Daoy (cell line): ENCODE measurements at places on chromosomes 1 and 21. TPM values are rescaled to one million over a fixed set of nuclear protein-coding genes. Genes with fewer than 3 reads are reported as not detected.

GRCh38 chr1:201183209-201183608 lies 7.4 kb upstream of the IGFN1 start:
- DNase-seq: no peak

GRCh38 chr1:75999034-75999433 lies 66.8 kb upstream of the ASB17 start:
- DNase-seq: peak; percentile 28

- DNase-seq: peak; percentile 85
These were observed at the start of gene ELF3 for GRCh38 chr1:202010180-202011015. Gene ELF3, plus strand, starts transcription at chr1:202010587. Its CDS starts 550 bp downstream, at chr1:202011137.

DNA sequence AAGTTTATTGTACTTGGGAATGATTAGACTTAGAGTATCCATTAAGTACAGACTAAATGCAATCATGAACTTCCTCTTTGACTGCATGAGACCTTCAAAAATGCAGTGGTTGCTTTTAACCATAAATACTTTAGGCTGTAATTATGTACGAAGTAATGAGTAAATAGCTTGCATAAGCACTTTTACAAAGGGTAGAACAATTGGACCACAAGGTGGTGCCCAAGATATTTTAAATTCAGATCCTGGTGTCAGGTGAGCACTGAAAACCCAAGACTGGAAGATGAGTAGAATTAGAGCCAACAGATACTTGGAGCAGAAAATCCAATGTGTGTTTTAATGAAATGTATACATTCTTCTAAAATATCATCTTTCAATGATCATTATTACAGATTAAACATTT lies 43.4 kb upstream of the RHOU start:
- peak; percentile 44 for DNase-seq

- peak; percentile 74 for DNase-seq
These were observed 39.8 kb downstream of the HTR6 start for GRCh38 chr1:19704247-19705113.

DNA sequence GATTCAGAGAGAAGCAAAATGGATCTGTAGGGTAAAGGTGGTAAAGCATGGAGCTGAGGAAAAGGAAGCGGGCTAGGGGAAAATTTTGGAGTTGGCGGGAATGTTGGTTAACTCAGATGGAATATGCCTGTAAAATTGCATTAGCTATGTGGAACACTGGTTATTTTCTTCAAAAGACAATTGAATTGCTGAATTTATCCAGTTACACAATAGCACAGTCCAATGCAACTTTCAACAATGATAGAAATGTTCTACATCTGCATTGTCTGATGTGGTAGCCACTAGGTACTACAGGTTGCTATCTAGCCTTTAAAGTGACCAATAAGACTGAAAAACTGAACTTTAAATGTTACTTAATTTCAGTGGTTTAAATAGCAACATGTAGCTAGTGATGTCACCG lies 315.2 kb downstream of the ASTN1 start:
- no peak for DNase-seq

GRCh38 chr1:201374364-201374763 lies 3.1 kb downstream of the TNNT2 start:
- DNase-seq: no peak

- DNase-seq: no peak
These were observed 126.6 kb downstream of the RUNX1 start for GRCh38 chr21:34922479-34922878.

GRCh38 chr1:12478612-12478985 lies 139.4 kb downstream of the DHRS3 start:
- no peak for DNase-seq

- no peak for DNase-seq
These were observed 484.2 kb upstream of the ADAMTS5 start for GRCh38 chr21:27451116-27451515.

GRCh38 chr1:54814571-54814970 lies 13.4 kb upstream of the TTC22 start:
- no peak for DNase-seq

- peak; percentile 79 for DNase-seq
These were observed 121.2 kb downstream of the SLC45A1 start for GRCh38 chr1:8439015-8439702.

DNA sequence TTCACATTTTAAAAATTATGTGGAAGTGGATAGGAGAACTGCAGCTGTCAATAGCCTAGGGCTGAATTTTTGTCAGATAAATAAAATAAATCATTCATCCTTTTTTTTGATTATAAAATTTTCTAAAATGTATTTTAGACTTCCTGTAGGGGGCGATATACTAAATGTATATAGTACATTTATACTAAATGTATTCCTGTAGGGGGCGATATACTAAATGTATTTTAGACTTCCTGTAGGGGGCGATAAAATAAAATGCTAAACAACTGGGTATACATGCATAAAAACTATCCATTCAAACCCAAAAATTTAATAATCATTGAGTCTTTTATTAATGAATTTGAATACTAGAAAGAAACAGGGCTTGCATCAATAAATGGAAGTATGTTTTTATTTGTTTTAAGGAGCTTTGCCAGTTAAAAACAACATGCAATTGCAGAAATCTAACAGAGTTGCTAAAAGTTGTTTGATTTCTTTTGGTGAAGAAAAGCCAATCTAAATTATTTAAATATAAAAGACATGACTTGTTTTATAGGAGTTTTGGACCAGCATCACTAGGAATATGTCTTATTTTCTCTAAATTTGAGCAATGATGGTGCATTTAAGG lies 31.4 kb downstream of the CLCA1 start:
- no peak for DNase-seq

- DNase-seq: no peak
These were observed 3.5 kb downstream of the WLS start for GRCh38 chr1:68228851-68229250.

DNA sequence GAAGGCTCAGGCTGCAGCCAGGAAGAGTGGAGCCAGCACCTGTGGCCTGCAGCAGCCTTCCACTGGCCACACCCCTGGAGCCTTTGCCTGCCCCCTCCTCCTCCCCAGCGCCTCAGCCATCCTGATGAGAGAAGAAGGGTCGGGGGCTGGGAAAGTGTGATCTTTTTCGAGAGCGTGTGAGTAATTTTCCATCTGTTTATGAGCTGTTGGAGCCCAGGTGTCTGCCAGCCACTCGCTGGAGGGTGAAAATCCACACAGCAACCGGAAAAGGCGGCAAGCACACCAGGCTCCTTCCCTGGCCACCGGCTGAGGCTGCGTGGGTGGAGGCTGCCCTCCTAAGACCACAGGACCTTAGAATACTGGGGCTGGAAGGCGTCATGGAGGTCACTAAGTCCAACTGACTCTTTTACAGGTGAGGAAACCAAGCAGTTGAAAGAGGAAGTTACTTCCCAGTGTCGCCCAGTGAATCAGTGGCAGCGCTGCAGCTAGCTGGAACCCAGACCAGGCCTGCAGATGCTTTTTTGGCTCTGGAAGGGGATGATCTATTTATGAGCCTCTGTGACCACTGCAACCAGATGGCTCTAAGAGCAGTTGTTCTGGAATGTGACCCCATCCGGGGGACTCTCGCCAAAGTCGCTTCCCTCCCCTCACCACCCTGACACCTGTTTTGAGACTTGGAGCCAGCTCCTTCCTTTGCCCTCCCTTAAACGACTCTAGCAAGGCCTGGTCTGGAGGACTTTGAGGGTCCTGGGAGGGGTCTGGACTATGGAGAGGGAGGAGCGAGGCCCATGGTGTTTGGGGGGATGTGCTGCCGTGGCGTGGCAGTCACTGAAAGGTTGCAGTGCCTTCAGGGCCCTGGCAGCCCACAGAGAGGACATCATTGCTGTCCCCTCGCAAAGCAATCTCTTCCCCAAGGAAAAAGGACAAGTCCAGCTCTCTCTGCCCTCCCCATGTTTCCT lies 54.5 kb downstream of the LGR6 start:
- no peak for DNase-seq

DNA sequence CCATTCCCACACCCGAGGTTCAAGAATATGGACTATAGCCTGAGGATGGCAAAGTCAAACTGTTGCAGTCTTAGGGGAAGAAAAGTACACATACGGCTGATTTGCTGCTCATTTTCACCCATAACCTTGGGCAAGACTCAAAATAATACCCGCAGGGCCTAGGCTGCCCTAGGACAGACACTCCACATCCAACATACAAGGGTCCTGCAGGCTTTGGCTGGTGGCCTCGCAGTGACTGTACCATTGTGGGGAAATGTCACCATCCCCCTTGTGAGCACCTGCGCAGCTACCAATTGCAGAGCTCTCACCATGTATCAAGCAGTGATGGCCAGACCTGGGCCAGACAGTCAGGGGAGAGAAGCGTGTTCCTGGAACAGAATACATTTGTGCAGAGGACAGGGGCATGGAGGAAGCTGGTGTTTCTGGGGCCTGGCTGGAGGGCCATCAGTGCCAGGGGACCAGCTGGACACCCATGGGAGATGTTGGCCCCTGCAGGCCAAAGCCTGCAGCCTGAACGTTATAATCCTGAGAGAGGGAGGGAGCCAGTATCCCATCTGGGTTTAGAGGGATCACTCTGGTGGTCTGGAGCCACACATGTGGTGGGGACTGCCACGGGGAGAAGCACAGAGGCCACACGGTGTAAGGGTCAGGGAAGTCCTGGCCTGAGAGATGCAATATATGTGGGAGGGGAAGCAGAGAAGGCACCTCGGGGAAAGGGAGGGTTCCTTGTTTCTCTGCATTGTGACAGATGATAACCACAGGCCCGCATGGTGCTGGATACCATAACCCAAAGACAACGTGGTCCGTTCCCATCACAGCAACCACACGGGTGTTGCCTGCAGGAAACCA lies 101.2 kb downstream of the GLIS1 start:
- DNase-seq: no peak

DNA sequence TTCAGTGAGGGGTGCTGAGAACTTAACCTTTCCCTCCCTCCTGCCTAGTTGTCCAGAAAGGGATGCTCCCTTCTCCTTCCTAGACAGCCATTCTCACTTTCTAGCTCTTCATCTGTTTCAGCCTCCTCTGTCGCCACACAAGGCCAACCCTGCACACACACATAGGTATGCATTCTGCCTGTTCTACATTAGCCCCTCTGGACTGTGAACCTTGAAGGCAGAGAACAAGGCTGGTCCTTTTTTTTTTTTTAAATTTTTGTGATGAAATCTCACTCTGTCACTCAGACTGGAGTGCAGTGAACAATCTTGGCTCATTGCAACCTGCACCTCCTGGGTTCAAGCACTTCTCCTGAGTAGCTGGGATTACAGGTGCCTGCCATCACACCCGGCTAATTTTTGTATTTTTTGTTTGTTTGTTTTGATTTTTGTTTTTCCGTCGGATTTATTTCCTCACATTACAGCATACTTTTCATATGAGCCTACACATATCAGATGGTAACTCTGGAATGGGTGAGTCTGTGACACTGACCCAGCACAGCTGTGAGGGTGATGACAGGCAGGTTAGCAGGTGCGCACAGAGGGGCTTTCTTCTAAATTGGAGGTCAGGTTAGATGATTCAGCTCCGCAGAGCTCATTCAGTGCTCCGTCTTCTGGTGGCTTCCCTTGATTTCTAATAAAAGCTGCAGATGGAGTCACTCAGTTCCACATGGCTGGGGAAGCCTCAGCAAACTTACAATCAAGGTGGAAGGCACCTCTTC lies 4.9 kb upstream of the AKR1A1 start:
- no peak for DNase-seq

GRCh38 chr1:219330669-219331068 lies 157.0 kb downstream of the LYPLAL1 start:
- no peak for DNase-seq

The OR2T10 gene
- not detected in 2 replicates for total RNA-seq

The MTF2 gene
- 57.3 and 67.7 TPM in 2 replicates for total RNA-seq

The KRTAP15-1 gene
- total RNA-seq: not detected in 2 replicates

The DISP3 gene
- 0.11 and 0.48 TPM in 2 replicates for total RNA-seq

The HCRTR1 gene
- total RNA-seq: not detected in 2 replicates

The ALPL gene
- total RNA-seq: 1.4 and 2.7 TPM in 2 replicates

The S100A1 gene
- 0.40 TPM in 1 of 2 replicates, not detected in the other for total RNA-seq

The ORC1 gene
- total RNA-seq: 32.6 and 39.5 TPM in 2 replicates

The CLIC6 gene
- total RNA-seq: 2.1 and 3.1 TPM in 2 replicates

The CNST gene
- total RNA-seq: 11.4 and 12.5 TPM in 2 replicates
